Endodermal cell (in vitro differentiated cells): ENCODE measurements at places on chromosomes 4 and X. TPM values are rescaled to one million over a fixed set of nuclear protein-coding genes. Genes with fewer than 3 reads are reported as not detected.
A peak's percentile ranks its signal among the peaks of the same experiment; 100 is the strongest.

GRCh38 chr4:41334182-41334581 is 77.5 kb downstream of the UCHL1 start:
- DNase-seq, result no peak

Gene ADH1A
- total RNA-seq, result not detected in 2 replicates

DNA sequence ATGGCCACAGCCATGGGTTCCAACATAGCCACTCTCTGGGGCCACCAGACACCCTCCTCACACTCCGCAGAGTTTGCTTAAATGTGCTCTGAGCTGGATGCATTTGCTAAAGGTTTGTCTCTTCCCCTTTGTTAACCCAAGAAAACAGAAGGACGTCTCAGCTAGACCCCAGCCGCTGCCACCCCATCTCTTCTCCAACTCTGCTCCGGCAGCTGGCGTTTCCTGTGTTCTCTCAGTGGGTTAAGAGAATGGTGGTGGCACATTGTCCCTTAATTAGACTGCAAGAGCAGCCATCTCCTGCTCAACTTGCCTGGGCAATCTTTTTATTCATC is 43.7 kb upstream of the FAM9C start:
- DNase-seq, result no peak

GRCh38 chr4:185017964-185018772 is at the start of gene HELT:
TSS of gene HELT (plus strand) at chr4:185018490. CDS start at chr4:185018929, 439 bp downstream.
- peak; percentile 83 for DNase-seq

- no peak for DNase-seq
Measured at GRCh38 chrX:134688839-134689238, 30.6 kb upstream of the PLAC1 start.

Gene APOOL
- total RNA-seq, result 12.9 and 14.3 TPM in 2 replicates

Gene DCAF4L1
- total RNA-seq, result 0.12 to 0.15 TPM (median 0.13 TPM) in 3 replicates

- DNase-seq, result no peak
Measured at GRCh38 chr4:52641854-52642563, 17.1 kb downstream of the USP46 start.

GRCh38 chr4:3853388-3854035 is 87.3 kb downstream of the ADRA2C start:
- DNase-seq, result peak; percentile 49

DNA sequence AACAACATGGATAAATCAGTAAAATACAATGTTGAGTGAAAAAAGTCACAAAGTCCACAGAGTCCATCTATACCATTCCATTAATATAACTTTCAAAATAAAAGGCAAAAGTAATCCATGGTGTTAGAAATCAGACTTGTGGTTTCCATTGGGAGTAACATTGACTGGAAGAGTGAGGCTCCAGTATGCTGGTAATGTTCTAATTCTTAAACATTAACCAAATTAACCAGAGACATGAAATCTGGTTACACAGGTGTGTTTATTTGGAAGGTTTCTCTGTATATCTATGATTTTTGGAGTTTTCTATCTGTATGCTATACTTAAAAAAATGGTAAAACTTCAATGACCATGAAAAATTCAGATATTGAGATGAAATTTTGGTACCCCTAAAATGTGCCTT is 42.6 kb downstream of the SULT1B1 start:
- no peak for DNase-seq

DNA sequence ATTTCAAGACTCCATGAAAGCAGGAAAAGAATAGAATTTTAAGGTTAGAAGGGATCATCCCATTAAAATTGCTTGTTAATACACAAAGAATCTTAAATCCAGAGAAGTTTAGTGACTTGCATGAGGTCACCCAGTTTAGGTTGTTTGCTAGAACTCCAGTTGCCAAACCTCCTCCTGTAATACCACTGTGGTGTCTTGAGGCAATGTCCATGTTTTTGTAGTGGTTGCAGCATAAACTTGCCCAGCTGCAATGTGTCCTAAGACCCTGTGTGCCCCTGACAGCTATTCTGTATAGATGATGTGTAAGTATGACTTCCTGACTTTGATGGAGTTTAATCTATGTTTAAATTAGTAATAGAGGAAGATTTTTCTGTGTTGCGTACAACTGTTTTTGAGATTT is 6.3 kb downstream of the SFRP2 start:
- no peak for DNase-seq

DNA sequence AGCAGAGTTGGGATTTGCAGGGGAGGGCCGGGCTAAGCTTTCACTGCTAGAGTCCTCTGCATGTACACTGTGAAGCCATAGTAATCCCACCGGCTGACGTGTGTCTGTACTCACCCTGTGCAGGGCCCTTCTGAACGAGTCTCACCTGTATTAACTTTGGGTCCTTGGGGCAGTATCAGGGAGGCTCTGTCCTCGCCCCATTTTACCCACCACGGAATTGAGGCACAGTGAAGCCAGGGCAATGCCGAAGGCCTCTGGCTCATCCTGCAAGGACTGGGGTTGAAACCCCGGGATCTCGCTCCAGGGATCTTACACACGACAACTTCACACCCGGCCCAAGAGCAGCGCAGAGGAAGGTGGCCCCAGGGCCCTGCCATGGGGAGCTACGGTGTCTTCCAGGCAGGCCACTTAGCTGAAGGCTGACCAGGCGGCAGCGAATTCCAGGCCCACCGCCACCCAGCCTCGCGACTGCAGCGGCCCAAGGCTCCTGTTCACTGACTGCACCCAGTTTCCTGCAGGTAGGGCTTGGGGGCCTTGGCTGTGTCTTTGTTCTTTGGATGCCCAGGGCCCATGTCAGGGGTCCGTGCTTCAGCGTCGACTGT is 75.5 kb upstream of the ADRA2C start:
- no peak for DNase-seq

GRCh38 chr4:56158483-56158882 is 209.7 kb downstream of the CEP135 start:
- DNase-seq, result no peak

Gene DDIT4L
- total RNA-seq, result 19.6 to 21.9 TPM (median 19.7 TPM) in 3 replicates

DNA sequence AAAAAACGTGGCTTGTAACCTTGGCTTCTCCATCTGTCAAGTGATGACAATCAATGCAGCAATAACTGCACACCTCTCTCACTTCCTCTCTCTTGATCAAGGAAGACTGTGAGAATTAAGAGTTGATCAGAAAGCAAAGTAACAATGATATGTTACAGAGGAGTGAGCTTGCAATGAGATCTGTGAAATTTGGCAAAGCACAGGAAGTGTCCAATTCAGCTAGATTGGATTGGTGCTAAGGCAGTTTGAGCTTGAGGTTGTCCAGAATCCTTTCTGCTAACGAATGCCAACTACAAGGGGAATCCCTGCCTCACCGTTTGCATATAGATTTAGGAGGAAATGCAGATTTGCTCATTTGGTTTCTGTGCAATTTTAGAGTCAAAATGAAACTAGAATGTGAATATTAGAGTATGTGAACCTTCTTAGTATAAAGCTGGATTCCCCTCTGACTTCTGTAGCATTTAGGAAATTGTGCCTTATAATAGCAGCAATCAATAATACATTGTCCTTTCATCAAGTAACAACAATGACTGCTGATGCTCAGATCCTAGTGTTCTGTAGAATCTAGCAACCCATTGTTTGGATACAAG is 346.4 kb downstream of the PTTG2 start:
- no peak for DNase-seq

DNA sequence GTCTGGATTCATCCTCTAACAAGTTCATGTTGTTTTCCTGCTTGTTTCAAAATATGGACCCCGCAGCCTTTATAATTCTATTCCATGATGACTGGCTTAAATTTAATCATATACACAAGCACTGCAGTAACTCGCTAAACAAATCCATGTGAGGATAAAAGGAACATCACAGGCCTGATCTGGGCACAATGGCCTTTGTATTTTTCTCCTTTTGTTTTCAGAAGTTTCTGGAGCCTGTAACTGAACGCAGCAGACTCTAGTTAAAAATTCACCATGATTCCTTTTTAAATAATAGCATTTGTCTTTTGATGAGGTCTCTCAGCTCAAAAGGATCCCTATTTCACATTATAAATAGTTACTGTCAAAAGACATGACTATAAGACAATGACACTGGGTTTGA is 30.2 kb upstream of the TMEM184C start:
- no peak for DNase-seq

- DNase-seq, result peak; percentile 76
Measured at GRCh38 chr4:54231768-54232688, 2.9 kb downstream of the PDGFRA start.

GRCh38 chrX:17403972-17404371 is 29.0 kb downstream of the NHS start:
- no peak for DNase-seq

DNA sequence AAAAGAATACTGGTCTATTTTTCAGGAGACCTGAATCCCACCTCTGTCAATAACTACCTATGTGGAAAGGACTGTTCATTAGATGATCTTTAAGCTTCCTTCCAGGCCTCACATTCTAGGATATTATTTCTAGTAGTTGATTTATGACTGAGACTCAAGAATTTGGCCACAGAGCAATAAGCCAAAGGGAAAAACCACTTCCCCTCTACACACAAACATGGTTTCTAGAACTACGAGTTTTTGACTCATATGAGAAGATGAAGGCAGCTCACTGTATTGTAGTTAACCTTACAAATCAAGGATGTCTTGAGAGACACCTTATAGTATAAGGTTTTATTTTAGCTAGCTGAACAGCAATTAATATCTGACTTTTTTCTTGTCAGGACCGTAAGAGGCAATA is 36.9 kb upstream of the GDPD2 start:
- no peak for DNase-seq

DNA sequence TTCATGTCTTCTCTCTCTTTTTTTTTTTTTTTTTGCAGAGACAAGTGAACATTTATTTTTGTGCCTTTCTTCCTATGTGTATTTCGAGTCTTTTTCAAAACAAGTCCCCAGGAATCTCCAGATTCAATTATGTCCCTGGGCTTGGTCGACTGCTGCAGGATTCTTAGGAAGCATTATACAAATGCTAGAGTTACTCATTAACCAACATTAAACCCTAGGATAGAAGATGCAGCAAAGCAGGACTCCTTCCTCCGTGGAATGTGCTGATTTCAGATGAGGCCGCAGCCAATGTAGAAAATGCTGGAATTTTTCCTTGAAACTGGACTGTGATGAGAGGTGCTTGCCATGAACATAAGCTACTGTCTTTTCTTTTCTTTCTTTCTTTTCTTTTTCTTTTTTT is 3.4 kb downstream of the ZNF81 start:
- DNase-seq, result no peak

GRCh38 chr4:156888762-156889161 is 82.8 kb downstream of the PDGFC start:
- no peak for DNase-seq

Gene CXorf51B
- not detected in 3 replicates for total RNA-seq

DNA sequence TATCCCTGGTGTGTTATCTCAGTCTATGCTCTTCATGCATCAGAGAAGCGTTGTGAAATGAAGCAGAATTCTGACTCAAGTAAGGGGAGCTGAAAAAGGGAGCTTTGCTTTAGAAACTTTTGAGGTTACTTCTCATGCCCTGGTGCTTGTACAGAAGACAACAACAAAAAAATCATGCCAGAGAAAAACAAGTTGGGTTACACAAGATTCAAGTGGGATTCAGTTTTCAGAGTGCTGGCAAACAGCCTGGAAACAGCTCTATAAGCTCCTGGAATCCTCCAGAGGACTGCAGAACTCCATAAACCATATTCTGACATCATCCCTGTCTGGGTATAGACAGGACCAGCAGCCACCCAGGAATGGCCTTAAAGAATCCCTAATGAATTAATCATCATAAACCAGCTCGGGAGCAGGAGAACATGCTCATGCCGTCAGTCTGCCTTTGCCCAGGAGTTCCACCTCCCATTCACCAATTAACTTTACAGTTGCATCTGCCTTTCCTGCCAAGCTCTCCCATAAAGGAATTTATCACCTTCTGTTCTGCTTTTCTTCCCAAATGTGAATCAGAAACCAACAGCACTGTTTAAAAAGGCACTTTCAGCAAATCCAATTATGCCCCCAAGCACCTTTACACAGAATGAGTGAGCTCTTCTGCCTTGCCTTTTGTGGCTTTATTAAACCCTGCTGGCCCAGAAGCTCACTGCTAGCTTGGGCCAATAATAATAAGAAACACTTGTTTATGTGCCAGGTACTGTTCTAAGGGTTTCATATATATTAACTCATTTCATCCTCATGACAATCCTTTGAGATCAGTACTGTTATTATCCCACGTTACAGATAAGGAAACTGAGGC is 54.5 kb upstream of the FBXW7 start:
- DNase-seq, result no peak

DNA sequence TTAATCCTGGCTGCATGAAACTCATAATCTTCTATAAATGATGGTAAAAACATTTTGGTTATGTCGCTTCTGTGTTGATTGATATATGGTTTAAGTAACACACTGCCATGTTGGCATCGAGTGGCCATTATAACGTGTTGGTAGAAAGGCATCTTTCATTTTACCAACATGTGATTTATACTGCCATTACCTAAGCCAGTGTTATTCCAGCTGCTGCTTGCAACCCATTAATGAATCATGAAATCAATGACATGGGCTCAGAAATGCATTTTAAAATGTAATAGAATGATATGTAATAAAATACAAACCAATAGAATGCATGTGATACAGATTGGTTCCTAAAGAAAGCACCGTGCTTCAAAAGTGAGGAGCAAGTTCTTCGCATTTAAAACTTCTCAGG is 102.0 kb downstream of the VEGFC start:
- DNase-seq, result no peak

Gene OTOP1
- not detected in 2 replicates for total RNA-seq

- DNase-seq, result no peak
Measured at GRCh38 chr4:105666693-105667092, 41.8 kb downstream of the INTS12 start.

- peak; percentile 76 for DNase-seq
Measured at GRCh38 chrX:40170830-40171512, 73.2 kb upstream of the BCOR start.

GRCh38 chr4:95363559-95363925 is 185.2 kb downstream of the UNC5C start:
- no peak for DNase-seq

GRCh38 chr4:12458621-12459020 is 1025.5 kb downstream of the RAB28 start:
- no peak for DNase-seq

- no peak for DNase-seq
Measured at GRCh38 chr4:130850019-130850524, 1754.1 kb downstream of the C4orf33 start.

- no peak for DNase-seq
Measured at GRCh38 chr4:14345356-14345775, 656.9 kb upstream of the CPEB2 start.

DNA sequence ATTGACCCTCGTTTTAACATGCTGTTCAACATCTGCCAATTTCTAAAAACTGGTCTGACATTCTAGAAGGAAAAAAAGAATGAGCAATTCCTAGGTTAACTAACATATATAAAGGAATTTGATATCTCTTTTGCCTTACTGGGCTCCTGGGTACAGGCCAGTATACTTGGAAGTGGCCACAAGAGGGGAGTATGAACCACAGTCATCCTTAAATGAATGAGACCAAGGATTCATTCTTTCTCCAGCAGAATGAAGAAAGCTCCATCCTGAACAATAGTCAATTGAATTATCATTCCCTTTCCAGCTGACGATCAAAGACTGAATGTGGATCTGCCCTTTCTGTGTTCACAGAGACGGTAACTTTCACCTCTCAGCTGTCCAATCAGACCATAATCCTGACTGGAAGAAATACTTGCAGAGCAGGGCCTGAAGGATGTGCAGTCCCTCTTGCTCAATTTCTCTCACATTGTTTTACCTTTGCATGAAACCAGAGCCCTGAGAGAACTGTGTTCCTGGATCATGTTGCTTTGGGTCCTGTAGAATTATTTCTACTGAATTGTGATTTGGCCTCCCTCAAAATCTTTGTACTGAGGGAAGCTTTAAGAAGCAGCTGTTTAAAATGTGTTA is 14.8 kb upstream of the SPARCL1 start:
- peak; percentile 68 for DNase-seq
